ENCODE measurements at places on chromosomes 4 and X.

DNA sequence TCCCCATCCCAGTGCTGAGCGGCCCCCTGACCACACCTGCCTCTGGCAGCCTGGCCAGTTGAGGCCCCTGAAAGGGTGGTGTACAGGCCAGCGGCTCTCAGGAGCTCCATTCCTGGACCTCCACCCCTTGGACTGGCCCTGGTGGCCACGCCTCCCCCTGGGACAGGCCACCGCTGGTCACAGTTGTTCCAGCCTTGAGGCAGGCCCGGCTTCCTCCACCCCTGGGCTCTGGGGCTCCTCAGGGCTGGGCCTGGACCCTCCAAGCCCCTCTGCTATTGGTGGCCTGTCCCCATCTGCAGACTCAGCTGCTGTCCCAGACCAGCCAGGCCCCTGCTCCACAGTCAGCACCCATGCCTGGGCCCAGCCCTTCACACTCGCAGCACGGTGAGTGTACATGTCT is 93.2 kb upstream of the NKX1-1 start:
- no peak for DNase-seq

- peak; percentile 5 for DNase-seq
Measured at GRCh38 chrX:105191878-105192277, 28.6 kb downstream of the TEX13A start.

- no peak for DNase-seq
Measured at GRCh38 chrX:134753718-134754008, 95.4 kb upstream of the PLAC1 start.

- no peak for DNase-seq
Measured at GRCh38 chr4:3492741-3493719, 29.9 kb downstream of the DOK7 start.

Data from A673 (cell line).